ENCODE measurements at places on chromosomes 3 and 15.

DNA sequence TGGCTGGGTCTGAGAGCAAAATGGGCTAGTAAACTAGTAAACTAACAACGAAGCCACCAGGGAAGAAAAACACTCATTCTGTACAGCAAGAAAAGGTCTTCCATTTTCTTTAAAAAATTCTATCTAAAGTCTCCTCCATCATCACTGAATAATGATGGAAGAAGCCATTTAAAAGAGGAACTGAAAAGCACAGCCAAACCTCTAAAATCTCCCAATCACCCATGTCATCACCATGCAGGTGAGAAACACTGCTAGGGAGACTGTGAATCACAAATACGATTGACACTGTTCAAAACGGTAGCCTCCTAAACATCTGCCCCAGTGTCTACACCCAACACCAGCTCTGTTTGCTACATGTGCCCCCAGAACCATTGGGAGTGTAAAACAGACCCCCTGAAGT, 140.4 kb downstream of the RORA start:
- no peak for DNase-seq

GRCh38 chr15:75023872-75024636, 664 bp downstream of the PPCDC start:
- no peak for DNase-seq

DNA sequence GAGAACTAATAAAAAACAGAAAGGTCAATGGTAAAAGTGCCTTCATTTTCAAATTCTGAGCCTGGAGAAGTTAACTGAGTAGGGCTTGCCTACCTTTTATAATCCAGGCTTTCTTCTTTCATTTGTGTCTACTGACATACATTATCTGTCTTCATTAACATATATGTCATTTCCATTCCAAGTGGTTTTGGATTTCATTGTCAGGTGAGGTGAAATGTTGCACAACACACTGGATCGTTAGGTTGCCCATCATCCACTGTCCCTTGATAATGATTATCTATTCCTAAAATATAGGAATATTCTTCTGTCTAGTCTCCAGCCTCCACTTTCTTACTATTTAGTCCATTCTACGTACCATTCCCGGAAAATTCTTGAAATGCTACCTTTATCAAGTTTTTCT, 55.0 kb upstream of the CP start:
- DNase-seq, result no peak

- no peak for DNase-seq
These were observed 84.9 kb upstream of the SEC13 start for GRCh38 chr3:10405816-10406215.

DNA sequence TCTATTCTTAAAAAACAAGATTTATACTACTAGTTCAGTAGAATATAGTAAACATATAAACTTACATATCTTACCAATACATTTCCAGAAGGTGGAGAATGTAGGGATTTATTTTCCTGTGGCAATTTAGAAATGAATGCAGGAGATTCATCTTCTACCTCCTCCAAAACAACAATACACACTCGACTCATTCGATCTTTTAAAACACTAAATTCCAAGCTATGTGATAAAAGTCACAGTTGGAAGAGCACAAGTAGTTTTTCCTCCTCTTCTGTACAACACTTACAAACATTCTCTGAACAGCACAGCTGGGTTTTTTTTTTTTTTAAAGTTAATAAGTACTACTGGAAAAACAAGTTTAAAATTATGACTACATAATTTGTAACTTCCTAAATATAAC, 1.4 kb downstream of the ANKRD28 start:
- no peak for DNase-seq

DNA sequence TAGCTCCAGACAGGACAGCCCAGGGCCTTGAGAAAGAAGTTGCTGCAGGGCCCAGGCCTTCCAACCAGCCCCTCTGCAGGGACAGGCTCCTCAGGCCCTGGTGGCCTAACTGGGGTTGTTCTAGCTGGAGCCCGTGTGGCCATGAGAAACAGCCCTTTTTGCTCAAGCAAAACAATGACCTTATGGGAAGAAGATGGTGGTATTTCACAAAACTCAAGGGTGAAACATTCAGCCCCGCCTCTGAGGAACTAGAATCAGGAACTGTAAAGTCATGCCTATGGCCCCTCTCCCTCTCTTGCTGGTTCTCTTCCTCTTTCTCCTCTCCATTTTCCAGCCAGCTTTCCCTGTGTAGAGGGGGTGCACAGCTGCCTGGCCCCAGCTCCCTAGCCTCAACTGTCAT, 273.3 kb downstream of the RPLP1 start:
- no peak for DNase-seq

- no peak for DNase-seq
These were observed 78.8 kb downstream of the NUP210 start for GRCh38 chr3:13341229-13341905.

DNA sequence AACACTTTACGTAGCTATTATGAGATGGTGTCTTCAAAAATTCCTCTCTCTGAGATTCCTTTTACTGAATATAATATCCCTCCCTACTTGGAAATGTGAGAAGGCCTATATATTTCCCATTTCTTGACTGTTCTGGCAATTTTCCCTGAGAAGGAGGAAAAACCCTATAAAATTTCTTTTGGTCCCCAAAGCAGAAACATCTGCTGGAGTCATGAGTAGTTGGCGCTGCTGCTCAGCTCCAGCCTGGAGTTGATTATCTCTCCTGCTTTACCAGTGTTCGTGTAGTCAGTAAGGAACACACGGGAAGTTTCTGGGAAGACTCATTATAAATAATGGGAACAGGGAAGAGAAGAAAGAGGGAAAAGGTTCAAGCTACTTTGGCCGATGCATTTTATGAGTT, 680.1 kb downstream of the EPHA3 start:
- no peak for DNase-seq

DNA sequence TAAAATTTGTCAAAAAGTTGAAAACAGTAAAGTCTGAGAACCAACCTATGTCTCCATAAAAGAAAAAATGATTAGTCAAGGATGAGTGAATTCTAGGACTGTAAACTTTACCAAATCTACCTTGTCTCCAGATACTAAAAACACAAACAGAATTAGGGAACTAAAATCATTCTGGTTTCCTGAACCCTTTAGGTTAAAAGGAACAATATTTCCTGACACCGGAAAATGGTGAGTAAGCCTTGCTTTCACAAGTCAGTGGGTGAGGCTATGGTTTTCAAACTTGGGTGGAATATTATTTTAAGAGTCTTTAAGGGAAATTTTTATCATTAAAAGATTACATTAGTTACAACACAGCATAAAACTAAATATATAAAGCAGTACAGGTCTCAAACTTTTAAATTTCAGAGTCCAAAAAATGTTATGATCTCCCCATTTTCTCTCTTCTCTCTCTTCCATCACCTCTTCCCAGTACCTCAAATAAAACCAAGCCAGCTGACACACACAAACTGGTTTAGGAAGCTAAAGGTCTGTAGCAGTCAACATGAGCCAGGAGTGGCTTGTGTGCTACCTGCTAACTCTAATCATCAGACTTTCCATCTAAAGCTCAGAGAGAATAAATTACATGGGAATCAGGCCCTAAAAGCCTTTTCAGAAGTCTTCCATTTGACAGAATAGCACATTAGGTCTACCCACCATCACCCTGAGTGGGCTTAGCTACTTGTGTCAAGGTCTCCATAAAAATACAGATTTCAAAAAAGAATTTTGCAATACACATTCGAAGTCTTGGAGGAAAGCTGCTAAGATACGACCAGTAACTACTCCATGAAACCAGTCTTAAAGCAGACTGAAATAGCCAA, 2.2 kb downstream of the SLC12A6 start:
- DNase-seq, result peak; percentile 64

GRCh38 chr3:110773413-110773954, 298.1 kb upstream of the NECTIN3 start:
- no peak for DNase-seq

DNA sequence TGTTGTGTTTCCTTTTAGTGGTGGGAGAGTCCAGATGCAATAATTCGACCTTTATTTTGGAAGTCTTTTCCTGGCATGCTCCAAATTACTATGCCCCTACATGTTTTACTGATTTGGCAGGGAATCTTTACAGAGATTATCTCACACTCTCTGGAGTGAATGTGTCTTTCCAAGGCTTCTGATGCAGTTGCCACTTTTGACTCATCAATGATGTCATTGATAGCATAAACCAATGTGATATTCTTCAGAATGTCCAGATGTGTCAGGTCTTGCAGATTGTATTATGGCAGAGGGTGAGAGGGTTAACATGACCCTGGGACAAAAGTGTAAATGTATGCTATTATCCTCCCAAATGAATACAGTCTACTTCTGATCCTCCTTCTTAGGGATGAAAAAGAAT, 9.7 kb downstream of the RTP4 start:
- DNase-seq, result no peak

DNA sequence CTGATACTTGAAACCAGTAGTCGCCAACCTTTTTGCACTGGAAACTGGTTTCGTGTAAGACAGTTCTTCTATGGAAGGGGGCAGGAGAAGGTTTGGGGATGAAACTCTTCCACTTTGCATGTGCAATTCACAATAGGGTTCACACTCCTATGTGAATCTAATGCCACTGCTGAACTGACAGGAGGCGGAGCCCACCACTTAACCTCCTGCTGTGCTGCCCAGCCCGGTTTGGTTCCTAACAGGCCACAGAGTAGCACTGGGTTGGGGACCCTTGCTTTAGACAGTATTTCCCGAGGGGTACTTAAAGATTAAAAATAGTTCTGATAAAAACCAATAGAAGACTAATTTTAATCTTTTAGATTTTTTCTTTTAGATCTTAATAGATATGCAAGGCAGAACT, 11.1 kb downstream of the TFG start:
- no peak for DNase-seq

DNA sequence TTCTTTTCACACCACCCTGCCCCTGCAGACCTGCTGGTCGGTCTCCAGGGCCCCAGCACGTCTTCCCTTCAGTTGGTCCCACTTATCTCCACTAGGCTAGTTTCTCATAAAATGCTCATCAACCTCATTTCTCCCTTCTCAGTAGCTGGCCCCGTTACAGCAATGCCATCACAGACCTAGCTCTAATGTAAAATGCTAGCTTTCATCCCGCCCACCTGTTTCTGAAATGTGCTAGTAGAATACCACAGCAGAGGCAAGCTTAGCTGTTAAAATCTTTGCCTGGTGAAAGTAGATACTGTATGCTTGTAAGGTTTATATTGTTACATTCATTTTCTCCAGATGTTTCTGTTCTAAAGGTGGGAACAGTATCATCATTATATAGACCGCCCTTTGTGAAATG, 13.1 kb downstream of the MKRN2OS start:
- DNase-seq, result no peak

DNA sequence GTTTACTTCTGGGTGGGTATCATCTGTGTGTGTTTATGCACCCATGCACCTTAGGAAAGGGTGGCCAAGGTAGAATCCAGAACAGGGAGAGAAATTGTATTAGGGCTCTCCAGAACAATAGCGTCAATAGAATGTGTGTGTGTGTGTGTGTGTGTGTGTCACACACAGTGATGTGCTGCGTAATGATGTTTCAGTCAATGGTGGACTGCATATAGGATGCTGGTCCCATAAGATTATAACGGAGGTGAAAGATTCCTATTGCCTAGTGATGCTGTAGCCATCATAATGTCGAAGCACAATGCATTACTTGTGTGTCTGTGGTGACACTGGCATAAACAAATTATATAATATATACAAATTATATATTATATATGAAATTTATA, 69.3 kb upstream of the PRR23C start:
- DNase-seq, result no peak

DNA sequence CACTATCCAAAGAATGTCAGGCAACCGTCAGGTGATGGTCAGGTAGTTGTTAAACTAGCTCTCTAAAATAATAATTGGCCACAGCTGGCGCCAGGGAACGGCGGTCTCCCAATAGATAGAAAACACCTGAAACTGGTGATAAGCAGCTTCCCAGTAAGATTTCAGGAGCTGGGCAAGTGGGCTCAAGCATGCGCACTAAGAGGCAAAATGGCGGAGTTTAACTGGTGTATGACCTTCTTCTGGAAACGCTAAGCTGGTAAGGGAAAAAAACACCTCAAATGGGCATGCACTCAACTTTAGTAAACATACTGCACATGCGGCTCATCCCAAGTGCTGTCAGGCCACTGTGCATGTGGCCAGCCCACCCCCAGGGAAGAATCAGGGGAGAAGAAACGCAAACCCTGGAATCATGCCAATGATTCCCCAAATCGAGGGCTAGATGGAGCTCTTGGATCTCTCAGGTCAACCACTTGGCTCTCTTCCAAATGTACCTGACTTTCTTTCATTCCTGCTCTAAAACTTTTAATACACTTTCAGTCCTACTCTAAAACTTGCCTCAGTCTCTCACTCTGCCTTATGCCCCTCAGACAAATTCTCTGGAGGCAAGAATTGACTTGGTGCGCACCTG, 195.0 kb downstream of the ZNF621 start:
- no peak for DNase-seq

DNA sequence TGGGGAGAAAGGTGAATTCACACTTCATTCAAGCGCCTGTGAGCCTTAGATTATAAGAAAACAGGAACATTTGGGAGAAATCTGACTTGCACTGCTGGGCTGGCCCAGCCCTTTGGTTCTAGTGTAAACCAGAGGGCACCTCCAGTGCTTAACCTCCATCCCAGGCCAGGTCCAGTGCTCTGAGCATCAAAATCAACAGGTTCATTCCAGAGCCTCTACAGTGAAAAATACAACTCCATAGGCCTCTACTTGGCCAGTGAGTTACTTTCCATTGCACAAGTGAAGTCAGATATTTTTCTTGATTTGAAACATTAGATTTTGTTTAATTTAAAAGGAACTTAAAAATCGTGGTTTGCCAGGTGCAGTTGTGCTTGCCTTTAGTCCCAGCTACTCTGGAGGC, 3.0 kb downstream of the SNUPN start:
- DNase-seq, result no peak

DNA sequence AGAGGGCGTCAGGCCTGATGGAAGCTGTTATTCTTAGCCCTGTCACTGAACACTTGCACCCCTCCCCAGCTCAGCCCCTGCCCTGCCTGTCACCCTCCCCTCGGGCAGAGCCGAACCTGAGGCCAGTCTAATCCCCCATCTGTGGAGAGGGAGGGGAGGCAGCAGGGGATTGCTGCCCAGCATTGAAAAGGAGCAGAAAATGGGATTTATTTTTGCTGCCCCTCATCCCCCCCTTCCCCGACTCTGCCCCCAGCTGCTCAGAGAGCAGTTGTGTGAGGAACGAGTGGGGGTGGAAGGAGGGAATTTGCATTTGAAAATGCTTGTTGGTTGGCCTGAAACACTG, 71.6 kb downstream of the EPHB3 start:
- no peak for DNase-seq

DNA sequence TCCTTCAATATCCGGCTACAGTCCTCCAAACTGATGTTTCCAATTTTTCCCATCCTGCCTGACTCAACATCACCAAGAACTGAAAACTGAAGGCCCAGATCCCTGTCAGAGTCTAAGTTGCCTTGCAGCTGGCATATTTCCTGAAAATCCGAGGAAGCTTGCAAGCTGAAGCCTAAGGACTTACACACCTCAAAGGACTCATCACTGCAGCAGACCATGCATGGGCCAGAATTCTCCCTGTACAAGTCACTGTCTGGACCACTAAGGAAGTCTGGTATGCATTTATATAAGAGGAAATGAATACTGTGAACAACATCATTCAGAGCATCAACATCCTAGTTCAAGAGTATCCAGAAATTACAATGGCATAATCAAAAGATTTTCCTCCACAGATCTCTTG, 548.8 kb upstream of the MDFIC2 start:
- no peak for DNase-seq

- no peak for DNase-seq
These were observed 11.6 kb downstream of the FAM162A start for GRCh38 chr3:122395582-122395981.

GRCh38 chr15:73684581-73685455, 635 bp downstream of the CD276 start:
- DNase-seq, result no peak

All from KG1 (cell line).